ENCODE measurements at places on chromosomes 1 and 21.

- DNase-seq = no peak
These were observed 39.0 kb upstream of the TADA1 start for GRCh38 chr1:166915042-166915441.

GRCh38 chr1:243642936-243643335 is 207.1 kb downstream of the AKT3 start:
- no peak for DNase-seq

- no peak for DNase-seq
These were observed 136.4 kb upstream of the TMEM51 start for GRCh38 chr1:15017120-15017519.

DNA sequence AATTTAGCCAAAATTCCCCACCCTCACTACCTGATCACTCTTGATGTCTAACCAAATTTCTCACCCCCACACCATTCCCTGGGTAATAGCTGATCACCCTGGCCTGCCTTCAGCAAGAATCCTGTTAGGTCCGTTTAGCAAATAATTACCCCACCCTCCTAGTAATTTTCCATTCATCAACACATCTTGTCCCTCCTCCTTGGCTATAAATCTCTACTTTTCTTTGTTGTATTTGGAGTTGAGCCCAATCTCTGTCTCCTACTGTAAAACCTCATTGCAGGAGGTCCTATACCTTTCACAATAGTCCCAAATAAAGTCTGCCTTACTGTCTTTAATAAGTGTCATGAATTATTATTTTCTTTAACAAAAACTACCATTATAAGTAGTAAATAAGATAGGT is 6.9 kb upstream of the PRKAA2 start:
- no peak for DNase-seq

- DNase-seq = peak; percentile 34
These were observed 113.4 kb downstream of the DISP1 start for GRCh38 chr1:222928212-222928611.

GRCh38 chr1:182631053-182631677 is 27.0 kb upstream of the RGS16 start:
- no peak for DNase-seq

DNA sequence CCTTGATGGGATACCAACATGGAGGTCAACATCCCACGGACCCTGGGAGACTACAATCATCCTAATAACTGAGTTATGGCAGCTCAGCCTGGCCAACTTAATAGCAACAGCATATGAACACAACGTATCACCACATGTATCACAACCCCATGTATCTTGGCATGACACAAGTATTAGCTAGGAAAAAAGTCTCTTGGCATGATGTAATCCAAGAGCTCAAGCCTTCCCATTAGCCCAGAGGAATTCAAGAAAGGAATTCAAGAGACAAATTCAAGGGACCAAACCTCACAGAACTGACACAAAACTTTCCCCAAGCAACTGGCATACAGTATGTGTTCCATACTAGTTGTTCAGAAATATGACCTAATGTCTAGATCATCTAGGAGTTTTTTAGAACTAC is 100.9 kb upstream of the HMGB4 start:
- no peak for DNase-seq

GRCh38 chr1:25989440-25990234 is 8.2 kb downstream of the PAFAH2 start:
- DNase-seq = no peak

DNA sequence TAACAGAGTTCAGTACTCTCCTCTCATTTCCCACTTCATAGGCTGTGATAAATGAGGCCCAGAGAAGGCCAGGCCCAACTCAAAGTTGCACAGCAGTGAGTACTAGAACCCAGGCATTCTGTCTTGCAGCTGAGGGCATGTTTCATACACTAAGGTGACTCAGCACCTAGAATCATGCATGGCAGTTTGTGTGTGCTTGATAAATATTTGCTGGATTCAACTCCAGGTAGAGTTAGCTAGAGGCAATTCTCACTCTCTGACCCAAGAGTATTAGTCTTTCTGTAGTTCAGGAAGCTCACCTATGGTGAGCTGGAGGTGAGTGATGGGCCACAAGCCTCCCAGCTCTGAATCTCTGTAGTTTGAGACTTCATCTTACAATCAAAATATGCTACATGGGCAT is 10.7 kb downstream of the NKAIN1 start:
- DNase-seq = no peak

DNA sequence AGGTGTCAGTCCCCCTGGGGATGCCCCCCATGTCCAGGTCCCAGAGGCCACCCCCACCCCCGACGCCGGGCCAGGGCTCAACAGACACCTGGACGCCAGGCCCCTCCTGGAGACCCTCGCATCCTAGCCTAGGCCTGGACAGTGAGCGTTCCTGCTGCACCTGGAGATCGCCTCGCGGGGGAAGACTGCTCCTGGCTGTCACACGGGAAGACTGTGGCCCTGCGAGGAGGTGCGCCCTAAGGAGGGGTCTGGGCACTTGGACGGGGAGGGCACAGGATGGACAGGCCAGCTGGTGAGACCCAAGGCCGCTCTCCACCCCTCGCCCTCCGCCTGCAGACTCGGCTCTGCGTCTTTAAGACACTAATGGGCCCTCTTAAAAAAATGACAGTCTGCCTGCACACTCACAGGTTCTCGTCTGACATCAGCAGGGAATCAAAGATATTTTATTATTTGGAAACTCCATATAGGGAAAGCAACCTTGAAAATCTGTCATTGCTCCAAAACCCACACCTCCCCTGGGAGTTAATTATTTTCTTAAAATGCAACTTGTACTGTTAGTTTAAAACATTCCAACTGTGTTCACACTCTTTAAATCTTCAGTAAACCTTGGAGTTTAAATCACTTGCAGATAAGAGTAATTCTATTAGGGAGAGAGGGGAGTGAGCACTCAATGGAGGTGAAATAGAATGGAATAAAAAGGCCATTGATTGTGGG is 45.6 kb upstream of the ACTRT2 start:
- no peak for DNase-seq

GRCh38 chr1:111739925-111740765 is 950 bp upstream of the INKA2 start:
- peak; percentile 37 for DNase-seq

DNA sequence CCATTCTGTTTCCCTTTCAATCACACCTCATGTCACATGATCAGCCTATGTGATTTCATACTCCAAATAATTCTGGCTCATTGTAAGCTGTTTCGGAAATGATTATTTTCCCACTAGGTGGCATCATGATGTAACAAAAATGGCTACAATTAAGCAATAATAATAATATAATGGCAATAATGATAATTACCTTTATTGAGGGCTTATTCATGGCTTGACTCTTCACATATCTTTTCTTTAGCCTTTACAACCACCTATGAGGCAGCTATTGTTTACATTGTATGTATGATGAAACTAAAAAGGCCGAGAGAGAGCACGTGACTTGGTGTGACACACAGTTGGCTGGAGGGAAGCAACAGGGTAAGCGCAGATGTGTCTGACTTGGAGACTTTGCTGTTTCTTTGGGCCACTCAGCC is 12.5 kb upstream of the KPRP start:
- DNase-seq = no peak

DNA sequence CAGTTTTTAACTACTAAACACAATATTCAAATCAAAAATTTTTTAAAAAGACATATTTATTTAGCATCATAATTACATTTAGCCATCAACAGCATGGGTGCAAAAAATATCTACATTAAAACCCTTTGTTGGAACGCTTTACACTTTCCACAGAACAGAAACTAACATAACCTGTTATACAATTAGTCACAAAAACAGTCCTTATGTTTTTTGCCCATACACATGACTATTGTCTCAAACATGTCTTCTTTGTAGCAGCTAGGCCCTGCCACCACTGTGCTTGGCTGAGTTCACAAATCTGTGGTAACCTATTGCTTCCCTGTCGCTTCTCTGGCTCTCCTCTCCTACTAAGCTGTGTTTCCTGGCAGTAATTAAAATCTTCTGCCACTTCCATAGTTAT is 1350.0 kb upstream of the ADGRL2 start:
- no peak for DNase-seq

DNA sequence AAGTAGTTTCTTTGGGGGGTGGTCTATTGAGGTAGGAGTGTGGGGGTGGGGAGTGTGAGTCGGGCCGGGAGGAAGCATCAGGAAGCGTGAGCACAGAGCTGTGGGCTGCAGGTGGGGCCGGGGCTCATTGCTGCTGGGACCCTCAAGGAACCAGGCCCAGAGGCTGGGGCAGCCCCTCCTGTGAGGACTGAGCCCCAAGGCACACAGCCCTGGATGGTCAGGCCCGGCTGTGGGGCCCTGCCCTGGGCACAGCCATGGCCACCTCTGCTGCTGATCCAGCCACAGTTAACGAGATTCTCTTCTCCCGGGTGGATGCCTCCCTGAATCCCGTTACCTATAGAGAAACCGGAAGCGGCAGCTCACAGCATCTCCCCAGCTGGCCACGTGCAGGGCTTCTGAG is 22.9 kb upstream of the SUMO3 start:
- DNase-seq = no peak

- no peak for DNase-seq
These were observed 7.2 kb upstream of the NHLH1 start for GRCh38 chr1:160359559-160360226.

GRCh38 chr1:80776266-80776665 is 1024.5 kb upstream of the ADGRL2 start:
- no peak for DNase-seq

DNA sequence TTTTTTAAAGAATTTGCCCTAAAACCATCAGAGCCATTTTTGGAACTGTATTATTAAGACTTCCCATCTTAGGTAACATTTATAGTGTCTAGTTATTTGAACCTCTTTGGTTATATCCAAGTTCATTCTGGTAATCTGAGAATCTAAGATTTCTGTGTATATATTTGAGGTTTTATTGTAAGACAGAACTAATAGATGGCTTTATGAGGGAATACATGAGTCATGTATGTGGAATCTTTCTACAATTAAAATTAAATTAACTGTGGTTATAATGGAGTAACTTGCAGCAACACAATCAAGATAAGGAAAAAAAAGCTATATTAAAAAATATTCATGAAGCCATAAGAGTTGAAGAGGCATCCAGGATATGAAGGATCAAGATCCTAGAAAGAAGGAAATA is 92.1 kb downstream of the UBE2U start:
- DNase-seq = no peak

- no peak for DNase-seq
These were observed 61.3 kb downstream of the B3GALNT2 start for GRCh38 chr1:235442788-235443429.

DNA sequence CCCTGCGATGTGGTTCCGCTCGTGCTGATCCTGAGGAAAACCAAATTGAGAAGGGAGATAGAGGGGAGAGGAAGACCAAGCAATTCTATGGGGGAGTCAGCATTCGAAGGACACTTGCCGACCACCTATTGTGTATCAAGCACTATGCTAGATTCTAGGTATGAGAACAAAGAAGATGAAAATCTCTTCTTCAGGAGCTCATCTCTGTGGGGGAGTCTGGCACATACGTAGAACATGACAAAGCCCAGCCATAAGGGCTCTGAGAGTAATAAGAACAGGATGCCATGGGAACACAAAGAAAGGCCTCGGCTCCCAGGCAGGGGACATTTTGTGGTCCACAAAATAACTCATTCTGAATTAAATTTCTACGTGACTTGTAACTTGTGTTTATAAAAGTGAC is 83.7 kb downstream of the WLS start:
- no peak for DNase-seq

DNA sequence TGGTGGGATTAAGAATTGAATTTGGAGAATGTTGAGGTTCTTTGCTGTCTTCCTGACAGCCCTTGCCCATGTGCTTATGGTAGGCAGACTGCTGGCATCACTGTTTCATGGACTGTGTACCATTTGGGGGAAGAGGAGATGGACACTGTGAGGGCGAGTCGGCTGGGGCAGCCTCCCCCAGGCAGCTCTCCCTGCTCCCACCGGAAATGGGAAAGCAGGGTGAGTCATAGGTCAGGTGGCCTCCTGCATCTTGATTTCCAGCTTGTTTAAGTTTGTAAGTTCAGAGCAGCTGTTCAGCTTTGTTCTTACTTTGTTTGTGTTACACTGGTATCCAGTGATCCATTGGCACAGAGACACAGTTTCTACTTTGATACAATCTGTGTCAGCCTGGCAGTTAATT is 87.2 kb upstream of the CNIH3 start:
- no peak for DNase-seq

DNA sequence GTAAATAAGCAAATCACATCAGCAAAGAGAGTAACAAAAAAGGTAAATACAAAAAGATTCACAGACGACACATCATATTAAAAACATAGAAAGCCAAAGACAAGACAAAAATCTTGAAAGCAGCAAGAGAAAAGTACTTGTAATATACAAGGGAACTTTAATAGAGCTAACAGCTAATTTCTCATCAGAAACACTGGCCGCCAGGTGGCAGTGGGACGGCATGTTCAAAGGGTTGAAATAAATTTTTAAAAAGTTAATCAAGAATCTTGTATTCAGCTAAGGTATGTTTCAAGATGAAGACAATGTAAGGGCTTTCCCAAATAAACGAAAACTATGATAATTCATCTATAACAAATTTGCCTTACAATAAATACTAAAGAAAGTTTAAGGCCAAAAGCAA is 358.1 kb downstream of the LRRIQ3 start:
- no peak for DNase-seq

DNA sequence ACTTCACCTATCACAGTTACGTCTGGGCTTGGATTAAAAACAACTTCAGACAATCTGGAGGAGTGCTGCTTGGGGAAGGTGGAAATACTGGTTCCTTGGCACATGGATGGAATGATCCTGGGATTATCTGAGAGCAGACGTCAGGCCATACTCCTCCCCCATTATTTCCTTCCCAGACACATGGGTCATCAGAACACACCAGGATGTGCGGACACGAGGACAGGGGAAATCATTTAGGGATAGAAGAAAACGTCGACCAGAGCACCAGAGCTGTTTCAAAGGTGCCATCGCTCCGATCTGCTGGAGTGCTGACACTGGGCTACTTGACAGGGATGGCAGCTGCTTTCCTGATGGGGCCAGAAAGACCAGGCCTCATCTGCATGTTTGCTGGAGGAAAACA is 31.8 kb upstream of the ANGPTL7 start:
- no peak for DNase-seq

DNA sequence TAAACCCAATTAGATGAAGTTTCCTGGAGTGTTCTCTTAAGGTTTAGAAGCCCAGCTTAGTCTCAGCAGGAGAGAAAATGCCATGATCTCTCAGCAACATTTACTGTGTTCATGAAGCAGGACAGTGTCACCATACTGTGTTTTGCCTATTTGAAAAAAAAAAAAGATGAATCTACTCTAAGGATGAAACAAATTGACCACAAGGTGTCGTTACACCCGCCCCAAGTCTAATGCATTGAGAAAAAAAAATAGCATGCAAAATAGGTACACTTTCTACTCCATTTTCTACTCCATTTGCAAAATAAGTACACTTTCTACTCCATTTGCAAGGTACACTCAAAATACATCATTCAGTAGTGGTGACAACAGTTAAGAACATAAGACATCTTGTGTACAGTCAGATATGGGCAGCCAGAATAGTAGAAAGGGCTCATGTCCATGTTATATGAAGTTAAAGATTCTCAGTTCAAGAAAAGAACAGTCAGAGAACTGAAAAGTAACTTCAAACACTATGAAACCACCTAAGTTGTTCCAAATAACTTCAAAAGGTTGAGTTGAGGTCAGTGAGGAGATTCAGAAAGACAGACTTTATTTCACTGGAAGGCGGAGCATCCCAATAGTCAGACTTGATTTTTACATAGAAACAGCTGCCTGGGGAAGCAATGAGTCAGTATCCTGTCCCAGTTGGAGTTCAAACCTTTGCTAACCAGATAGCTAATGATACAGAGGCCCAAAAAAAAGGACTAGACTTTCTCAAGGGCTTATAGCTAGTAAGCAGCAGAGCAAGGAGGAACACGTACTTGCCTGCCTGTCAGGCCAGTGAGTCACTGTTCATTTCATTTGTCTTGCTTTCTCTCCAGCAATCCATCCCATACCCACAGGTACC is 13.3 kb downstream of the PLPPR5 start:
- no peak for DNase-seq

GRCh38 chr1:99170516-99170915 is 93.8 kb upstream of the PLPPR4 start:
- no peak for DNase-seq
